ENCODE measurements at places on chromosomes 7 and 10.

GRCh38 chr7:123498601-123499000 lies 35.8 kb downstream of the IQUB start:
- DNase-seq = no peak

- DNase-seq = no peak
Measured at GRCh38 chr10:27717224-27717623, 28.4 kb downstream of the MKX start.

DNA sequence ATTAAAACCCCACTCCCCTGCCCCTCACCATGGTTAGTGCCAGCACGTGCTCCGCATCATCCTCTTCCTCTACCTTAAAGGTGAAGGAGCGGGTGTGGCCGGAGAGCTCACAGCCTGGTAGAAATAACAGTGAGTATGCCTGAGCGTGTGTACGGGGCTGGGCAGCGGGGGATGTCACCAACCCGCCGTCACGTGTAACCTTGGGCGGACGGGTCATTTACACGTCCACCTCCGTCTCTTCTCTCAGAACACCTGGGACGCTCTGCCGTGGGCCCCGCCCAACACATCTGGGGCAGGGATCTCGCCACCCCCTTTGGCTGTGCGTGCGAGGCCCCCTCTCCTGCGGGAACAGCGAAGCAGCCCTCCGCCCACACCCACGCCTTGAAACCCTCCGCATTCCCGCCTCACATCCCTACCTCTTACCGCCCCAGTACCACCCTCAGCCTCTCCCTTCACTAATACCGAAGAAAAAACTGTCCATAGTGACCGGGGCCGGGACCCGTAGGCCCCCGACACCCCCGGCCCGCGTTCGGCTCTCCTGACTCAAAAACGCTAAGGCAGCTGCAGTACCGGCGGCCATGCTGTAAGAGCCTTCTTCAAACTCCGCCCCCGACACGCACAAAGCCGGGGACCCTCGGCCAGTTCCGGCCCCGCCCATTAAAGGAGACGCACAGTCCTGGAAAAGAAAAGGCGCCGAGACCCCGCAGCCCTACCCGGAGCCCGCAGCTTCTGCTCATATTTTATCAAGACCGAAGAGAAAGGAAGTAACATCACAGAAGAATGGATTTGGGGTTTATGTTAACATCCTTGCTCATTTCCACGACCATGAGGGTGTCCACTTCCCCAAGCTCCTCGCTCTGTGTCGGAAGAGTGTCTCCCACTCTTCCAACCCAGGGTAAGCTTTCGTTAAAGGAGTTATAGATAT lies at the start of gene NPM3:
Gene NPM3, minus strand, starts transcription at position 636 of the 925 bp plus-strand sequence. Its CDS starts 56 bp downstream, at position 580.
- DNase-seq = peak; percentile 88

- no peak for DNase-seq
Measured at GRCh38 chr10:9560976-9561375, 1456.7 kb upstream of the CELF2 start.

- no peak for DNase-seq
Measured at GRCh38 chr10:63256009-63256773, 123.1 kb downstream of the NRBF2 start.
